ENCODE measurements at places on chromosomes 6 and 20.

GRCh38 chr20:38730989-38731737 lies 6.9 kb downstream of the SLC32A1 start:
- peak; percentile 81 for DNase-seq

DNA sequence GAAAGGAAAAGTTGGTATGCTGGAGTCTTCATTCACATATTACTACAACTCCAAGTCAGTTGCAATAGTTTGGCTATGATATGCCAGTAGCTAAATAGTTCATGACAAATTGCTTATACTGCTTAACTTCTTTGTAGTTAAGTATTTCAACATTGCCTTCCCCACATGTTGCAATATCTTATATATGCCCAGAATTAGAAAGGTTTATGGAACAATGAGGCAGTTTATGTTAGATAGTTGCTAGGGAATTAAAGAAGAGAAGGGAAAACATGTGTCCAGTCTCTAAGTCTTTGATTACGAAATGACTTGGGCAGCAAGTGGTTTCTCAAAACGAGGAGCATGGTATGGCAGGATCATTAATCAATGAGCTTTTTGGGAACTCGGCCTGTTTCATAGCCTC lies 145.8 kb downstream of the PLCB4 start:
- no peak for DNase-seq

GRCh38 chr20:5056801-5057599 lies 55.7 kb upstream of the SLC23A2 start:
- DNase-seq = peak; percentile 67

- peak; percentile 37 for DNase-seq
These were observed 120.2 kb downstream of the MBOAT1 start for GRCh38 chr6:20092071-20092566.

- no peak for DNase-seq
These were observed 282.7 kb downstream of the PLCB1 start for GRCh38 chr20:8414586-8415274.

GRCh38 chr20:3051385-3052019 lies 5.7 kb downstream of the MRPS26 start:
- DNase-seq = no peak

DNA sequence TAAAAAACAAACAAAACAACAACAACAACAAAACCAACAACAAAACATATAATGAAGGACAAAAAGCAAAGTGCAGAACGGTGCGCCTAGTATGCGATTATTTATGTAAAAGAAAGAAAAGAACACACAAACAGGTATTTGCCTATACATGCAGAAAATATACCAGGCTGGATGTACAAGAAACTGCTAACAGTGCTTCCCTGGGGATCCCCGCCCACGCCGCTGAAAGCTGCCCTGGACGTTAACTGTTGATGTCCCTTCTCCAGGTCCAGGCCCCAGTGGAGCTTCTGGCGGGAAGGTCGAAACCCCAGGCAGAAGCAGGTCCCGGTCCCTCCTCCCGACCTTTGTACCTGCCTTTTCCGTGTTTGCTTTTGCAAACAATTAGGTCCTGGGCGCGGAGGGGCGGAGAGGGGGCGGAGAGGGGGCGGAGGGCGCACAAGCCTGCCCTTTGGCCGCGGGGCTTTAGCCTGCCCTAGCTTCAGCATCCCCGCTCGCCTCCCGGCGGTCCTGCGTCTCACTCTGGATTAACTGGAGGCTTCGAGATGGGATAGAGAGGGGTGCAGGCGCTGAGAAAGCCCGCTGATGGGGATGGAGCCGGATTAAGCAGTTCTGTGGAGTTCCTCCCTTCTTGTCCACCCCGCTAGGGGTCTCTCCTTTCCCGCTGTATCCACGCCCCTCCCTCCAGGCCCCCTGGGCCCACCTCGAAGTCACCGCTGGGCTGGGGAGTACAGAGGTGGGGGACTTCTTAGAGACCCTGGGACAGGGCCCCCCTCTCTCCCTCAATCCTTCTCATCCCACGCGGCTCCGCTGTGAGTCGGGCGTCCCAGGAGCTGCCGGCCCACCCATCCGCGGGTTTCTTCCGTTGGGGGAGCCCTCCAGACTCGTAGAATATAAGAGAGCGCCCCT lies 8.2 kb upstream of the AHCY start:
- peak; percentile 33 for DNase-seq

GRCh38 chr20:52766645-52767435 lies 205.3 kb upstream of the TSHZ2 start:
- no peak for DNase-seq

- DNase-seq = peak; percentile 42
These were observed 123.2 kb downstream of the BACH2 start for GRCh38 chr6:90173262-90173925.

DNA sequence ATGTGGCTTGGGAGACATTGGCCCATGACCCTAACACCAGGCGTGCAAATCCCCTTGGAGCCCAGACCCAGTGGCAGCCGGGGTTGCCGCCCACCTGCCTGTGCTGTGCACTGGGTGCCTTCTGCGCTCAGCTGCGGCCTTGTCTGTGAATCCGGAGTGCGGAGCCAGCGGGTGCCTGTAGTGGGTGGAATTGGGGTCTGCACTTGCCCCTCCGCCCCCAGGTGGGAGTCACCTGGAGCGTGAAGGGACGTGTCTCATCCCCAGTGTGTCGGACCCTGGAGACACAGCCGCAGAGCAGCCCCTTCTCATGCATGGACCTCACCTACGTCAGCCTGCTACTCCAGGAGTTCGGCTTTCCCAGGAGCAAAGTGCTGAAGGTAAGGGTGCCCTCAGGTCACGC lies 22.9 kb upstream of the PYGB start:
- no peak for DNase-seq

DNA sequence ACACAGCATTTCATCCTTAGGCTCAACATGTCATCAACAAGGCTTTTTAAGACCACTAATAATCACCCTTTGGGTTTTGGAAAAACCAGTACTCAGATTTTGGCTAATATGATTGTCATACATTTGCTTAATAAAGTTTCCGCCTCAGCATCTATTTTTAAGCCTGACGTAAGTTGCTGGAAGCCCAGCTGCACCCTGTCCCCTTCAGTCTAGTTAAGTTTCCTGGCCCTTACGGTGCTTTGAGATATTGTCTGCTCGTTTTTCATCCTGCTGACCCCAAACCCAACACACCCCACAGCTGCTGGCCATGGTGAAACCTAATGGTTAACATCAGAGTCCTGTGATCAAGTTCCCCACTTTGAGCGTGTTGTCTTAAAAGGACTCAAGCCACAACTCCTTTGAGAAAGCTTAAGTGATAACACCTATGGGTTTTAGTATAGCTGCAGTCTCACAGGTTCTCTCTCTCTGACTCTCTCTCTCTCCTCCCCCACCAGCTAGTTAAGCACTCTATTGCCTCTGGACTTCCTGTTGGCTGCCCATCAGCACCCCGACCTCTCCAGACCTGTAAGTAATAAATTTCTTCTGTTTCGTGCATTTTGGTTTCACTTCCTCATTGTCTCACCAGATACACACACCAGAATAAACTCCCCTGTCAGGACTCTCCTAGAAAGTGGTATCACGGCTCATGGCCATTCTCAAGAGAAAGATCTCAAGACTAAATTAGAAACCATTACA lies 802.0 kb downstream of the C6orf118 start:
- DNase-seq = no peak

GRCh38 chr6:112764377-112764776 lies 417.2 kb downstream of the RFPL4B start:
- no peak for DNase-seq

DNA sequence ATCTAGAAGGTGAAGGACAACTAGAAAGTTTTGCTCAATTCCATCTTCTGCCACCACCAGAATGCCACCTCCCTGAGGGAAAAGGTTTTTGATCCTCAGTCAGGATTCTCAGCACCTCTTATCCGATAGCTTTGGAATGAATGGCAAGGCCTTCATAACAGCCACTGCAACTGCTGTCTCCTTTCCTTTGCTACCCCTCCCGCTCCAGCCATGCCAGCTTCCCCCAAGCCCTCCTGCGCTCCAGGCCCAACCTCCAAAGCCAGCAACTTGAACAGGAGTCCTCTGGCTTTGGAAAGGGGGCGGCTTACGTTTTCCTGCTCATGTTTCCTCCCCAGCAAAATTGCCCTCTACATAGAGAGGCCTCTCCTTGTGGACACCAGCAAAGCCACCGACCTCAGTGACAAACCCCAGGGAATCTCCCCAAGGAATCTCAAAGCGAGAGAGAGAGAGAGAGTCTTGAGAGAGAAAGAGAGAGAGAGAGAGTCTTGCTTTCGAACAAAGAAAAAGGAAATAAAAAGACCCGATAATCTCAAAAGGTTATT lies 420 bp upstream of the BTN2A1 start:
- DNase-seq = no peak

GRCh38 chr6:37242429-37243052 lies 15.0 kb upstream of the TBC1D22B start:
- no peak for DNase-seq

DNA sequence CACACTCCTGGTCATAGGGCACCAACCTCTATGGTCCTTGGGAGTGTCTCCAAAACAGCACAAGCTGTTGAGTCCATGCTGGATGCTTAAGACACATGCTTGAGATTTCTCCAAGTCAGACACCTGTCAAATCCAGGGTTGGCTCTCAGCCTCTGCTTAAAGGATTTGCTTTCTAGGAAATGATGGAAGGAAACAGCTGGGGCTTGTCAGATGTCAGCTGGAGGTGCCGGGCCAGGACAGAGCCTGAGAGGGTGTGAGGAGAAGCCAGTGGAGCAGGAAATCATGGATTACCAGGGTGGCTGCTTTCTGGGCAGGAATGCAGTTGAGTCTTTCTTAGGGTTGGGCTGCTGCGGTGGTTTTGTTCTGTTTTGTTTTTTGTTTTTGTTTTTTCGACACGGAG lies 83.0 kb upstream of the FAM184A start:
- DNase-seq = no peak

DNA sequence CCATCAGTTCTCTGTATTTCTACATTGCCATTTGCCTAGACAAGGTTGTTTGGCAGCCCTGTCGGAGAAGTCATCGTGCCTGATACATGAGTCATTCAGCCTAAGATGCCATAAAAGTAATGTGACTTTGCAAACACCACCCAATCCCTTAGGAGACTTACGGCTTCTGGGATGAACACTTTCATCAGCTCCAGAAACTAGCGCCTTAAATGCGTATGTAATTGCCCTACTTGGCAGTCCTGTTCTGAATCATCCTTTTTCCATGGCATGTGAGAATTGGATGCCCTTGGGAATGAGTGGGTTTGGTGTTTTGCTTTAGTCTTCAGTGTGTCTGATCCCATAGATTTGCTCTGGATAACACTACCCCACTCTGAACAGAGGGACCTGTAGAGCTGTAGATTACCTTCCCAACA lies 158.5 kb downstream of the SASH1 start:
- DNase-seq = no peak

GRCh38 chr6:122400121-122400450 lies 634 bp downstream of the HSF2 start:
- DNase-seq = no peak

DNA sequence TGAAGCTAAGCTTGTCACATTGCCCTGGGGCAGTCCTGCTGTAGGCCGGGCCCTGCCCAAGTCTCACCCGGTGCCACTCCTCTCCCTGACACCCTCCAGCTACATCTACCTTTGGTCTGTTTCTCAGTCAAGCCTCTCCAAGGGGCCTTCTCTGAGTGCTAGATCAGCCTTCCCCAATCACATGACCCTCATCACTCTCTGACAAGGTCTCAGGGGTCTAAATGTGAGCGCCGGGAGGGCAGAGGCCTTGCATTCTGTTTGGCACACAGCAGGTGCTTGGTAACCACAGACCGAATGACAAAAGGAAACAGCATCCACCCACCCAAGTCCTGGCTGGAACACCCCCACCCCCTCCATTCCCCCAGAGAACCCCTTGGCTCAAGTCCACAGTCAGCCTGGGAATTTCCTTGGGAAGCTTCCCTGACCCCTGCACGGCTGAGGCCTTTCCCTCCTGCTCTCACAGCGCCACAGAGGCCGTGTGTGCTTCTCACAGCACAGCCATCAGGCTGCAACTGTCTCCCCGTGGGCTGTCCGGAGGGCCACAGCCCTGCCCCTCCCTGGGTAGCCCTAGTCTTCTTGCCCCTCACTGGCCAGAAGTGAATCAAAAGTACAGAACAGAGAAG lies 32.9 kb downstream of the PKIG start:
- DNase-seq = no peak

DNA sequence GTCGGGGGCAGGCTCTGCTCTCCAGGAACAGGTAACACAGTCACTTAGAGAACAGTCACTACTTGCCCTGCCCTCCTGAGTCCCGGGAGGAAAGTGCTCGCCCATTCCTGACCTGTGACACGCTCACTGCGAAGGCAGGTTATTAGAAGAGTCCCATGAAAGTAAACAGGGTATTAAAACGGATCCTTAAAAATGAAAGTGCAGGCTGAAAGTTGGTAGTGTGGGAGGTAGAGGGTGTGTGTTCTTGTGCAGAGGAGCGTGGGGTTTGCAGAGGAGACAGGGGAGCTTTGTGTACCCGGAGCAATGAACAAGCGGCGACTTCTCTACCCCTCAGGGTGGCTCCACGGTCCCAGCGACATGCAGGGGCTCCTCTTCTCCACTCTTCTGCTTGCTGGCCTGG lies at the start of gene CCN6:
Gene CCN6 (plus strand): TSS at position 104 of the 400 bp plus-strand sequence. CDS start 254 bp downstream, at position 358.
- no peak for DNase-seq

GRCh38 chr6:4603856-4604369 lies 172.3 kb upstream of the CDYL start:
- no peak for DNase-seq

DNA sequence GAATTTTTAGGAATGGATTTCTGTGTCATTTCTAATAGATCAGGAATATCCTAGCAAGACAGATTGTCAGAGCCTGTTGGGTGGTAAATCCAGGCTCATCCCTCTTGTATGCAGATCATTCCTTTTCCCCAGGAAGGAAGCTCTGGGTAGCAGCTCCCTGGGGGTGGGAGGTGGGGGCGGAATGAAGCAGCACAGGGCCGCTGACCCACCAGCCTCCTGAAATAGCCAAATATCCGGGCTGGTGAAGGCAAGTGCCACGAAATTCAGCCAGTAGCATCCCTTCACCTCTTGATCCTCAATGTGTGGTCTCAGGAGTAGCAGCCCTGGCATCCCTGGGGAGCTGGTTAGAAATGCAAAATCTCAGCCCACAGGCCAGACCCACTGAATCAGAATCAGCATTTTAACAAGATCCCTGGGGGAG lies 256.9 kb downstream of the LRFN2 start:
- no peak for DNase-seq

DNA sequence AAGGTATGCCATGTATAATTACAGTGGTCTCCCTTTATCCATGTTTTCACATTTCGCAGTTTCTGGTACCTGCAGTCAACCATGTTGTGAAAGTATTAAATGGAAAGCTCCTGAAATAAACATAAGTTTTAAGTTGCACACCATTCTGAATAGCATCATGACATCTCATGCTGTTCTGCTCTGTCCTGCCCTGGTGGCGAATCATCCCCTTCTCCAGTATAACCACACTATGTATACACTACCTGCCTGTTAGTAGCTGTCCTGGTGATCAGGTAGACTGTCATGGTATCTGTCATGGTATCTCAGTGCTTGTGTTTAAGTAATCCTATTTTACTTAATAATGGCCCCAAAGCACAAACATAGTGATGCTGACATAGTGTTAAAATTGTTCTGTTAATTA lies 97.1 kb downstream of the ZFAND3 start:
- no peak for DNase-seq

DNA sequence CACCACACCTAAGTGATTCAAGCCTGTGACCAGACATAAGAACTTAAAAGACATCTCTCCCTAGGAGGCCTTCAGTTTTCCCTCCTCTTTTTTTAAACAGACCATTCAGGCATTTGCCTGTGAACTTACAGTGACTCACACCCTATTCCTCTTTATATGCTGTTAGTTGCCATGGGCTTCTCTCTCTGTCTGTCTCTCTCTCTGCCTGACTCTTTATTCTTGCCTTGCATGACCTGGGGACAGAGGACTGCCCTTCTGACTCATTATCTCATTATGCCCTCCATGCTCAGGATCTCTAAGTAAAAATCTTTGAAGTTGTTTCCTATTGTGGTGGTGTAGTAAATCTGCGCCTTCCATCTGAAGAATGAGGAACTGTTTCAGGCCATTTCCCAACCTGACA lies 442.2 kb upstream of the MAN1A1 start:
- DNase-seq = no peak

Measured in B cell (primary cell).